Bone marrow (tissue), 2 donors: ENCODE measurements at places on chromosomes 11 and 22.

DNA sequence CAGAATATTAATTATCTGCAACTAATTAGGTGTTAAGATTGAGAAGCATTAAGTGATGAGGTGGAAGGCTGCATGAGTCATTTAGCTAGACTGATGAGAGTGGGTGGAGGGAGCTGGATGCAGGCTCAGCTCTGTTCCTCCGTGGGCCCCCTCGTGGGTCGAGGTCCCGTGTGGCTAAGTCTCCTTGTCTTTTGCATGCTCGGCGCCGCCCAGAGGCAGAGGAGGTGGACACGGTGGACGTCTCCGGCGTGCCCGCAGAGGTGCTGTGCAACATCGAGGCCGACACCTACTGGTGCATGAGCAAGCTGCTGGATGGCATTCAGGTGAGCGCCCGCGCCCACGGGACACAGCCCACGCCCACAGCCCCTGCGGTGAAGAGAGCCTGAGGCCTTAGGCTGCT, 211.6 kb downstream of the TBC1D22A start:
- no peak for DNase-seq

- no peak for DNase-seq
Measured at GRCh38 chr22:45612940-45613339, 58.7 kb upstream of the ATXN10 start.

GRCh38 chr22:35505399-35506258, 35.0 kb upstream of the RASD2 start:
- DNase-seq, result no peak

DNA sequence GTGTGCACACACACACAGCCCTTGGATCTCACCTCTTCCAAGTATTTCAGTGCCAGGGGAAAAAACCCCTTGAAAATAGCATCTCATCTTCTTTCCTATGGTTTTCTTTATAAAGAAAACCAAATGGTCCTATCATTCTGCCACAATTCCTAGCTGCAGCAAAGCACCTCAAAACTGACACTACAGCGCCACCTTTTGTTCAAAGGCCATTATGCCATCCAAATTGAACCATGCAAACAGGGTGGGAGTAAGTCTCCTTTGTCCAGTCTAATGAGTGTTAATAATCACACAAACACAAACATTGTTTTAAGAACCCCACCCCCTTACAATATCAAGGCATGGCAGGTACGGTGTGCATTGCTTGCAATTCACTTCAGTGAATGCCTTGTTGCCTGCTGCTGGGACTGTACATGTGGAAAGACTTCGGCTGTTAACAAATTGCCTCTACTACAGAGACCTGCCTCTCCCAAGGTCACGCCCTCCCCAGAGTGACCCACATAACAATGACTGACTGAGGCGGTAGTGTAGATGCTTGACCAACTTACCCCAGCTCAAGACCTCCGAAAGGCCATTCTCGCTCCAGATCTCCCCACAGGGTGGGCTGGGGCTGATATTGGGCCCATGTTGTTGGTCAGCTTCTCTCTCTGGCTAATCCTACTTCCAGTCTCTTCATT, 31.7 kb downstream of the FAM181B start:
- no peak for DNase-seq

- no peak for DNase-seq
Measured at GRCh38 chr11:69816671-69817070, 2.5 kb downstream of the FGF3 start.
